Vagina (tissue), 2 donors: ENCODE measurements at places on chromosomes 2 and 18. TPM values are rescaled to one million over a fixed set of nuclear protein-coding genes. Genes with fewer than 3 reads are reported as not detected.
A peak's percentile ranks its signal among the peaks of the same experiment; 100 is the strongest.

GRCh38 chr2:130300258-130300969 lies 42.3 kb upstream of the IMP4 start:
- H3K4me3 ChIP-seq: no peak overlapping the region
- no peaks in the 10 kb centered on the region for H3K27me3 ChIP-seq
- no peak for DNase-seq
- H3K4me1 ChIP-seq: no peaks in the 10 kb centered on the region
- no peak overlapping the region for H3K27ac ChIP-seq

DNA sequence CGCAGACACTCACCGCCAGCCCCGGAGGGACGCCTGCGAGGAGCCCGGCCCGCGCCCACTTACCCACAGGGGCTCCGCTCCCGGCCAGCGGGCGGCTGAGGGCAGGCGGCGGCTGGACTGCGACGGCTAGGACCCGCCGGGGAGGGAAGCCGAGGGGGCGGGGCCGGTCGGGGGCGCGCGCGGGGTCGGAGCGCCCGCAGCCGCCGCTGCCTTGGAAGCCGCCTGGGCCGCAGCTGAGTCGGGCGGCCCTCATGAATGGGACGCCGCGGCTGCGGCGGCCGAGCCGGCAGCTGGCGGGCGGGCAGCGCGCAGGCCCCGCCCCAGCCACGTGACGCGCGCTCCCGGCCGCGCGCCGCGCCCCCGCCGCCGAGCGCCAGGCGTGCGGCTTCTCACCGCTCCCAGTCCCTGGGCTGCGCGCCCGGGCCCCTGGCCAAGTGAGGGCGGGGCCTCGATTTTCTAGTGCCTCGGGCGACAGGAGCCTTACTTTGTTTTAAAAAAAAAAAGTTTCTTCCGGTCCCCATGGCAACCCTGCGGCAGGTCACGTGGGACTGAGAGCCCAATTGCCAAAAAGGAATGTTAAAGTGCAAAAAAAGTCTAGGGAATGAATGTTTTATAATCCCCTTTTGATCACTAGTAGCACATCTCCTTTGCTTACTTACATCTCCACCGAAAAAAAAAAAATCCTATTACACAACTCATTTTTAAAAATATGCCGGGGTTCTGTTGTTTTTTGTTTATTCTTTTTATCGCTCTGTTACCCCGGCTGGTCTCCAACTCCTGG lies at the start of gene LPIN2:
Gene LPIN2, minus strand, starts transcription at position 121 of the 781 bp plus-strand sequence. CDS start 52,304 bp downstream, outside the sequence.
- DNase-seq: peak; percentile 98
- no peaks in the 10 kb centered on the region for H3K27me3 ChIP-seq
- no peaks in the 10 kb centered on the region for H3K36me3 ChIP-seq
- peak within 1 kb of the TSS; percentile 98 for H3K27ac ChIP-seq
- H3K4me1 ChIP-seq: peaks cover 49% of the 10 kb centered on the region
- peak within 1 kb of the TSS; percentile 98 for H3K4me3 ChIP-seq

DNA sequence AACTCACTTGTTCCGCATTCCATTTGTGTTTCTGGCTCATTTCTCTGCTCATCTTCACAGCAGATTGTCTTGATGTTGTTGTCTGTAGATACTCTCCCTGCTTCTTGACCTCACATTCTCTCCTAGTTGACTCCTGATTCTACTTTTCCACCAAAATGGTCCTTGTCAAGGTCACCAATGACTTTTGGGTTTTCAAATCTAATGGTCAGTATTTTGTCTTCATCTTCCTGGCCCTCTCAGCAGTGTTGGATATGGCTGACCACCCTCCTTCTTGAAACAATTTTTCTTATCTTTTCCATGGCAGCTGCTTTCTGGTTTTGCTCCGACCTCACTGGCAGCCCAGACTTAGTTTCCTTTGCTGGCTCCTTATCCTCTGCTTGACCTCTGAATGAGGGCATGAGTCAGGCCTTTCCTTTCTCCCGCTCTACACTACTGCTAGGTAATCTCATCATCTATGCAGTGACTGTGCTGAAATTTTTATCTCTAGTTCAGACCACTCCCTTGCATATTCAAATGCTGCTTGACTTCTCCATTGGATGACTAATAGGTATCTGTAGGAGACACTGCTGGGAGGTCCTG lies 386.6 kb upstream of the SPRED2 start:
- no peaks in the 10 kb centered on the region for H3K36me3 ChIP-seq
- DNase-seq: no peak
- H3K4me1 ChIP-seq: no peaks in the 10 kb centered on the region
- no peaks in the 10 kb centered on the region for H3K27me3 ChIP-seq
- no peak overlapping the region for H3K4me3 ChIP-seq

GRCh38 chr18:45110577-45111501 lies 430.2 kb downstream of the SETBP1 start:
- H3K36me3 ChIP-seq: no peaks in the 10 kb centered on the region
- peaks cover 4% of the 10 kb centered on the region for H3K4me1 ChIP-seq

Gene CDKL4
- 2.7 TPM for total RNA-seq
